ENCODE measurements at places on chromosomes 11 and 22. TPM values are rescaled to one million over a fixed set of nuclear protein-coding genes. Genes with fewer than 3 reads are reported as not detected.

- no peaks in the 10 kb centered on the region for H3K36me3 ChIP-seq
- peak; percentile 58 for DNase-seq
- H3K4me1 ChIP-seq = peaks cover 57% of the 10 kb centered on the region
- no peaks in the 10 kb centered on the region for H3K27me3 ChIP-seq
- peak overlapping the region; percentile 79 for H3K27ac ChIP-seq
Observed at GRCh38 chr11:100681064-100681502, 6.0 kb upstream of the ARHGAP42 start.

DNA sequence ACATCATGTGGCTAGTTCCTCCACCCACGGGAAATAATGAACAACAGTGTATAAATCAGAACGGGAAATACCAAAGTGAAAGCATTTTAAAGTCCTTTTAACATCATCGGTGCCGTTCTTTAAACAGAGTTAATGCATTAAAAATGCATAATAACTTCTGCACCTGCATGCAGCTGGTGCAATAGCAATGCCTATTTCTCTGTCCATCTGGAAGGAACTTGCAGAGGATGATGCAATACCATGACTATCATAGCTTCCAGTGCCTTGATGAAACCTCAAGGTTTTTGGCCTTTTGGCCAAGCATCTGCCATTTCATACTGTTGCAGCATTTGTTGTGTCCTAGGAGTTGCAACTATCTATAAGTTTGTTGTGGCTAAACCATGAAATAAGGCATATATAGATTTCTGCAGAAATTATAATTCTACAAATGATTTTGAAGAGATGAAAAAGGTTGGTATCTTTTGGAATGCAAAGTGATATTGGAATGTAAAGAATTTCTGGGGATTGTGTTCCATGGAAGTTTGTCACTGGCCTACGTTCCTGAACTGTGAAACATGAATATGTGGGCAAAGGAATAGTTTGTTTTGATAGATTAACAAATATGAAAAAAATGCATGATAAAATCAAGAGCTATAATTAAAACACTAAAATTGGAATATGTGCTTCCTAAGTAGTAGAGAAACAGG lies 9.8 kb upstream of the EIF3F start:
- no peak for DNase-seq
- no peaks in the 10 kb centered on the region for H3K4me1 ChIP-seq
- H3K4me3 ChIP-seq = no peak overlapping the region
- no peak overlapping the region for H3K27ac ChIP-seq
- H3K36me3 ChIP-seq = no peaks in the 10 kb centered on the region

DNA sequence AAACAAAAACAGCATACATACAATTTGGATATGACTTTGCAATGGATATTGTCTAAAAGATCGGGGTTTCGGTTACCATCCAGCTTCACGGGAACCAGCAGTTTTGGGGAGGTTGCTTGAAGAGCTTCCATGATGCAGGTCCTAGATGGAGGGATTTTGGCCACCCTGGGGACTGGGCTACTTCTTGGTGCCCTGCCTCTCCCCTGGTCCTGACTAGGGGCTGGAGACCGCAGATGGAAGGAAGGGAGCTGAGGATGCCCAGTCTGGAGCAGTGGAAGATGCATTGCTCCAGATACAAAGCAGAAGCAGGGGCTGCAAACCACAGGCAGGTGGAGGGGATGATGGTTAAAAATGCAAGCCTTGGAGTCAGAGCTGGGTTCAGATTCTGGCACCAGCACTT lies 13.5 kb downstream of the SOX10 start:
- no peak overlapping the region for H3K4me3 ChIP-seq
- no peak for DNase-seq
- H3K36me3 ChIP-seq = peaks cover 58% of the 10 kb centered on the region
- H3K27me3 ChIP-seq = no peaks in the 10 kb centered on the region
- no peaks in the 10 kb centered on the region for H3K4me1 ChIP-seq

The PVALB gene
- not detected for total RNA-seq

DNA sequence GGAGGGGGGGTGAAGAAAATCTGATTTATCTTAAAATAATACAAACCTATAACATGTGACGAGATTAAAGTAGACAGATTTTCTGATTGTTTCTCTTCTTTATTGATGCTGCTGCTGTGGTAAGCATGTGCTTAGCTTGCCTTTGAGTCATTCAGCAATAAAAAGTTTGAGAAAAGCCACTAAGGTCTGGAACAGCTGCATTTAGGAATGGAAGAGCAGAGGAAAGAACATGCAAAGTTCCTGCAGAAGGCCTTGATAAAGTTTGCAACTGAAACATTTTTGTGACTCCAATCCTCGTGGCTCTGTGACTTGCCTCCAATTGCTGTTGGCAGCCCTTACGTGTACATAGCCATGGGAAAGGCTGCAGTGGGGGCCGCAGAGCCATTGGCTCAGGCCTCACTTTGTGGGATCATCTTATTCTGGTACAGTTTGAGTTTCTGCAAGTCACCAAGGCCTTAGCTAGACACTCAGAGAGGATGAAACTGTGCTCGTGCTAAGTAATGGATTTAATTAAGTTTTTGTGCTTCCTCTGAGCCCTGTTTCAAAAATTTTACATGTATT lies 370.2 kb downstream of the AASDHPPT start:
- H3K4me3 ChIP-seq = no peak overlapping the region
- H3K27me3 ChIP-seq = no peaks in the 10 kb centered on the region
- no peak for DNase-seq

- no peaks in the 10 kb centered on the region for H3K36me3 ChIP-seq
- no peak for DNase-seq
- no peak overlapping the region for H3K4me3 ChIP-seq
- no peaks in the 10 kb centered on the region for H3K4me1 ChIP-seq
- no peaks in the 10 kb centered on the region for H3K27me3 ChIP-seq
Observed at GRCh38 chr11:88421530-88421929, 84.0 kb upstream of the CTSC start.

- DNase-seq = no peak
- peaks cover 7% of the 10 kb centered on the region for H3K4me1 ChIP-seq
- H3K27ac ChIP-seq = no peak overlapping the region
- H3K27me3 ChIP-seq = peaks cover 54% of the 10 kb centered on the region
- no peaks in the 10 kb centered on the region for H3K36me3 ChIP-seq
- no peak overlapping the region for H3K4me3 ChIP-seq
Observed at GRCh38 chr22:50605613-50606074, 5.1 kb downstream of the MAPK8IP2 start.

The TMEM138 gene
- 69.7 TPM for total RNA-seq

The OR2AT4 gene
- total RNA-seq = not detected

The SPDYC gene
- total RNA-seq = not detected

All from activated B cell treated with CpG ODN at 0.5 μM for 24 hours (primary cell).